ENCODE measurements at places on chromosomes 12 and 14.

- no peak for DNase-seq
Observed at GRCh38 chr12:119990382-119990874, 1.4 kb downstream of the BICDL1 start.

DNA sequence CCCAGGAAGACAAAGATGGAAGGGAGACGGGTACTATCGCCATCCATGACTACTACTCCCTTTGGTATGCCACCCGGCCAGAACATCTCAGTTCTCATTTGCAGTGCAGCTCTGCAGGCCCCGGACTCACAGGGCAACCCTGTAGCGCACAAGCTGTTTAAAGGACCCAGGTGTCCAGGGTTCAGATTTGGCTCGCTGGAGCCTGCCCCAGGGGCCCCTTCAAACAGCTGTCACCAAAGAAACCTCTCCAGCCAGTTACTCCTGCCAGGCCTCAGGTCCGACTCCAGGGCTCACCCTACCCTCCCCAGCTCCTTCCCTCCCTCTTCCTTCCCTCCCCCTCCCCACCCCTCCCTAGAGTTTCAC is 5.5 kb upstream of the CHD4 start:
- no peak for DNase-seq

DNA sequence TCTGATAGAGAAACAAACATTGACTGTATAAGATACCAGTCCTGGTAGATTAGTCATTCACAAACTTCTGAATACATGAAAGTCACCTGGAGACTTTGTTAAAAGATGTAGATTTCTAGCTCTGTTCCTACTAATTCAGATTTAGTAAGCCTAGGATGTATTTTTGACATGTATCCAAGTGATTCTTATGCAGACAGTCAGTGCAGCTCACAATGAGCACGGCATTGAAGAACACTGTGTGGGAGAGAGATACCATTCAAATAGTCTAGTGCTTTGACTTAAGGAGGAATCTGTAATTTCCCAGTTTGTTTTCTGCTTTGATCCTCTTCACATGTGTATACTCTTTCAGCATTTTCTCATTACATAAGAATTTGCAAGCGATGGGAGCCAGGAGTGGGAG is 68.7 kb upstream of the STXBP6 start:
- DNase-seq, result no peak

DNA sequence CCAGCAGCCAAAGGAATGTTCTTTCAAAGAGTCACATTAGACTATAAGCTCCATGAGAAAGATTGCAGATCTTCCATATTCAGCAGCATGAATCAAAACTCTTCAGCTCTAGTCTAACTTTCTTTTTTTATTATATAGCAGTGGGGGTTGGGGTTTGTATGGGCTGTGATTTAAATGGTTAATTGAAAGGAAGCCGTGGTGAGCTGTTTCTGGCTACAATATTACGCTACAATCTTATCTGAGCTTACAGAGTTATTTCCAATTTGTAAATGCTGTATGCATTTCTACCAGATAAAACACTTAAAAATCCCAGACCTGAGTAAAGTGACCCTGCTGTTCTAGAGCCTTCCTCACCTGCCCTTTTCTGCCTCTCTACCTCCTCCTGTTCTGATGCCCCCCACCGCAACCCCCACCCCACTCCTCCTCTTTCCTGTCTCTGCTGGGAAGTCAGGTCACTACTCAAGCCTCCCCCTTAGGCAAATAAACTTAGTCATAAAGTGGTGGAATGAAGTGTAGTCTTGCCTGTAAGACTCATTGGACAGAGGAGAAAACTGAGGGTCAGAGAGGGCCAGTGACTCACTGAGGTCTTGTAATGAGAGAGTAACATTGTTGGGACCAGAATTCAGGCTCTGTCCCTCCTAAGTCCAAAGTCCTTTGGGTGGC is 1089.5 kb downstream of the BCL11B start:
- no peak for DNase-seq

DNA sequence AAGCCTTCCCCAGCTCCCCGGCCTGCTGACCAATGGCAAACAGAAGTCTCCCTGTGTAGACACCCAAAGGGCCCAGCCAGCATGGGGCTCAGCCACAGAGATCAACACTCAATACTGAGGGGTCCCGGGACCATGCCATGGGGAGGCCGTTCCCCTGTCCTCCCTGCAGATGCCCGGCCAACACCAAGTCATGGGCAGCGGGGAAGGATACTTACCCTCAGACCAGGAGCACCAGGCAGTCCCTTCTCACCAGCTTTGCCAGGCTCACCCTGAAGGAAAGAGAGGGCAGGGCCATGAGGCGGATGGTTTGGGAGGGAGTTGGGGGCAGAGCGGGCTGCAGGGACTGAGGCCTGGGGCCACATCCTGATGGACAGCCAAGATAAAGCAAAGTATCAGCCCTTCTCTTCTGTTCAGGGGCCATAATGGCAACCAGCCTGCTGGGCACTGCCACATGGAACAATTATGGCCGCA is 19.9 kb downstream of the COL2A1 start:
- no peak for DNase-seq

DNA sequence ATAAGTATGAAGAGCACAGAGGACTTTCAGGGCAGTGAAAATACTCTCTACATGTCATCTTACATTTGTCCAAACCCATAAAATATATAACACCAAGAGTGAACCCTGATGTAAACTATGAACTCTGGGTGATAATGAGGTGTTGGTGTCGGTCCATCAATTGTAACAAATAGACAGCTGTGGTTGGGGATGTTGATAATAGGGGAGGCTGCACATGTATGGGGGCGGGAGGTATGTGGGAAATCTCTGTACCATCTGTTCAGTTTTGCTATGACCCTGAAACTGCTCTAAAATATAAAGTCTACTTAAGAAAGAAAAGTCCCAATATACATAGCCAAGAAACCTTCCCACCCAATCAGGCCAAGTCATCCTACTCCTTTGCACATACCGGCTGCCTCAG is 88.5 kb downstream of the GPR135 start:
- DNase-seq, result no peak

DNA sequence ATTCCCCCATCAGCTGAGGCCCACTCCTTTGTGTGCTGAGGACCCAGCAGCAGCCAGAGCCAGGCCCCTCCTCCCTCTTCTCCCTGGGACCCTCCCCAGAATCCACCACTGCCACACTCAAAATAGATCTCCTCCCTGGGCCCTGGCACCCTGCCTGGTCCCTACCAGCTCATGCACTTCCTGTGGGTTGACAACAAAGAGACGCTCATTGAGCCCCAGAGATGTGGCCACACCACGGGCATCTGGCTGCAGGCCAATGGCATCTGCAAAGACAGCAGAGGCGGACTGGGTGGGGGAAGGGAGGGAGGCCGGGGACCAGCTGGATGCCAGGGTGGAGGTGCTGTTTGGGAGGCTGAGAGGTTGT is 16.0 kb upstream of the ENDOU start:
- peak; percentile 90 for DNase-seq

GRCh38 chr12:113070117-113070906 is 13.8 kb downstream of the DTX1 start:
- DNase-seq, result no peak

GRCh38 chr14:53295985-53296582 is 143.0 kb upstream of the DDHD1 start:
- DNase-seq, result no peak

Data from NCI-H774 (cell line).